ENCODE measurements at places on chromosomes 16 and 17.

DNA sequence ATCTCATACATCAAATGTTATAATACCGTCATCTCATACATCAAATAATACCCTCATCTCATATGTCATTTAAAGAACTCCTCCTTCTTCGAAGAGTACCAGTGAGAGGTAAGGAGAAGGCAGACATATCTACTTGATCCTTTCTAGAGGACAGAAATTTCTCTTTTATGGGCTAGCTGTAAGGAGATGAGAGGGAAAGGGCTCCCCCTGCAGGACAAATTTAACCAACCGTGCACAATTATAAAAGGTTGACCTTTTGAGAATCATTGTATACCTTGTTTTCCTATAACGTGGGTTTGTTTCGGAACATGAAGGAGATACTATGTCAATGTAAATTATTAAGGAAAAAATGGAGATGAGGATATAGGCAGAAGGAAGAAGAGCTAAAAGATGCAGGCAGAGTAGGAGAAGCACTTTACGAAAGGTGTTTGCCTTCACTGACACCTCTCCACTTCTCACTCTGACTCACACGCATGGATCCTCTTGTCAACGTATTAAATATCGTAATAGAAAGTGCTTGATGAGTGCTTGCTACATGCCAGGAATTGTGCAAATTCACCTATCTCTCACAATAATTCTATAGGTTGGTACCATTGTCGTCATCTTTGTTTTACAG, 465.9 kb upstream of the ERCC4 start:
- DNase-seq, result no peak

- no peak for DNase-seq
Measured at GRCh38 chr17:82305727-82306300, 11.6 kb downstream of the CD7 start.

- no peak for DNase-seq
Measured at GRCh38 chr16:38941-39892, 14.2 kb downstream of the POLR3K start.

GRCh38 chr17:1759529-1759928, 2.3 kb upstream of the SERPINF1 start:
- no peak for DNase-seq

DNA sequence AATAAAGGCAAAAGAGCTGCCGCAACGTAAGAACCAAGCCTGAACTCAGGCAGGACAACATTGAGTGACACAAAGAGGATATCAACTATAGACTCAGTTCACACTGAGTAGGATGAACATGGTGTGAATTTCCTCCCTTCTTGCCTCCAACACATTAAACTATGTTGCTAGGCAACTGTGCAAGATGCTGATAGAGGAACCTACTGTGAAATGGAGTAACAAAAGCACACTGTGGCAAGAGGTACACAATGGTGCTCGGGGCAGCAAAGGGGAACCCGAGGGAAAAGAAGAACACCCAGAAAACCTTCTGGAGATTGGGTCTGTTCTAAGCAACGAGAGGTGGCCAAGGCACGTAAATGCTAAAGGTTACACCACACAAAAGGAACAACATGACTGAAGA, 34.1 kb downstream of the GRB2 start:
- no peak for DNase-seq

- DNase-seq, result no peak
Measured at GRCh38 chr17:42989726-42990652, 8.2 kb upstream of the RPL27 start.

- peak; percentile 2 for DNase-seq
Measured at GRCh38 chr16:78437352-78437968, 338.0 kb downstream of the WWOX start.

GRCh38 chr17:76872221-76872873, 4.1 kb downstream of the MGAT5B start:
- DNase-seq, result no peak

DNA sequence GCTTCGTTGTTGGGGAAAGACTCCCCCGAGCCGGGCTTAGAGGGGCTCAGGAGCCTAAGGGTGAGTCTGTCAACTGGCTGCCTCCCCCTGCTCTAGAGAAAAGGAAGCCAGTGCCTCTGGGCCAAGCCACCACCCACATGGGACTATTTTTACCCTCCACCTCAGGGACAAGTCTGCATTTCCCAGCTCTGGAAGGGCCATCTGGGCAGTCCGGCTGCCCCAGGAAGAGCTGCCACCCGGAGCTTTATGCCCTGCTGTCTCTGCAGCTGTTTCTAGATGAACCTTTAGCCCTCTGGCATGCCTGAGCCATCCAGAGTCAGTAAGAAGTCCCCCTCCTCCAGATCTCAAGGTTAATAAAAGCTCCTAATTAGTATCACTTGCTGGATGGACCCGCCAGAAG, 5.3 kb upstream of the RPRML start:
- no peak for DNase-seq

DNA sequence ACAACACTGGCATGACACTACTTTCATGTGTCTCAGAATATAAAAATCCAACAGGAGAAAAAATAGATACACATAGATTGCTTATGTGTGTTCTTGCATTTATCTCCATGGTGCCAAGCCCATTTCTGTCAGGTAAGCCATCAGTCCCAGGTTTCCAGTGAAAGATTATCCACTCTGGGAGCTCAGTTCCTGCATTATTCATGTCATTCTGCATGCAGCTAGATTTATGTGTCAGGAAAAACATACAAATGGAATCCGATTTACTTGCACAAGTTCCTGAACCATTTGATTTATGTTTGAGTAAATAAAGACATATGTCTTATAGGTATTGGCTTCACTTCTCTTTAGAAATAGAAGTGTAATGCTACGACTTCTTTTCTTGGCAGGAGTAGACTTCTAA, 569.7 kb downstream of the KCNJ2 start:
- no peak for DNase-seq

GRCh38 chr16:68893710-68894705, 50.7 kb downstream of the TANGO6 start:
- no peak for DNase-seq

- no peak for DNase-seq
Measured at GRCh38 chr17:50397919-50398285, 579 bp upstream of the LRRC59 start.

- no peak for DNase-seq
Measured at GRCh38 chr17:72386619-72387237, 265.9 kb downstream of the SOX9 start.

GRCh38 chr17:74444406-74444805, 12.5 kb downstream of the GPRC5C start:
- DNase-seq, result no peak

DNA sequence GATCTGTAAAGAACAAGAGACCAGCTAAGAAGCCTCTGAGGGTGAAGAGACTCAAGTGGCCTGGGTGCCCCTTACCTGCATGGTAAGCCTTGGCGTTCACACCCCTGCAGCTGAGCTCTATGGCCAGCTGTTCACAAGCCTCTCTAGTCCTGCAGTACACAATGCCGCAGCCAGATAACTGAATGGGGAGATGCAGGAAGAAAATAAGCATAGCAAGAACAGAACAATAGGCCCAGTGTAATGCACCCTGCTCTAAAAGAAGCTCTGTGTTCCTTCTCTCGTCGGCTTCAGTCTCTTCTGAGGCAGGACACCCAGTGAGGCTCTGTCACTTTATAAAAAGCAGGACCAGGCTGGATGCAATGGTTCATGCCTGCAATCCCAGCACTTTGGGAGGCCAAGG, 5.4 kb downstream of the RECQL5 start:
- peak; percentile 54 for DNase-seq

GRCh38 chr16:18833707-18834505, 32.6 kb upstream of the ARL6IP1 start:
- DNase-seq, result no peak

GRCh38 chr17:77679589-77679988, 278.9 kb upstream of the TNRC6C start:
- no peak for DNase-seq

DNA sequence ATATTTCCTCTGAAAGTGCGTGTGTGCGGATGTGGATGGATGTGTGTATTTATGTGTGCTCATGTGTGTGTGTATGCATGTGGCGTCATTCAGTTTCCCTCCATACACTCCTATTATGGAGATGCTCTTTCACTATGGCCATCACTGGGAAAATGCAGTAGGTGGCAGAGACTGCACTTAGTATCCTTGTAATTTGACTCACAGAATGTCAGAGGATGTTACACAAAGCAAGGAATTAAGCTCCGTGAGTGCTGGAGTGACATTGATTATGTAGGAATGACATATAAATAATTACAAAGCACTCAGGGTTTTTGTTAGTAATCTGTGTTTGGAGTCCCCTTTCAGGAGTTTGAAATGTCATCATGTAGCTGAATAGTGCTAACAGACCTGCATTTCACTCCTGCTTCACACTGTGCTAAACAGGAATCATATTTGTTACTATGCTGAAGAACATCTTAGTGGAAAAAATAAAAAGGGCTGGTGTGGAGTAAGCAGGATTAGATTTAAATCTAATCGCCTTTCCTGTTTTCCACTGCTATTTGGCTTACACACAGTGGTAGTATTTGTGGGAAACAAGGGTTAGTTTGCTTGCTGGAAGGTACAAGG, 59.6 kb downstream of the HS3ST4 start:
- no peak for DNase-seq

- DNase-seq, result no peak
Measured at GRCh38 chr16:46932802-46933201, 40.7 kb downstream of the DNAJA2 start.

GRCh38 chr16:74666010-74666421, 661 bp downstream of the RFWD3 start:
- no peak for DNase-seq

- DNase-seq, result no peak
Measured at GRCh38 chr17:38561416-38562214, 44.1 kb downstream of the SRCIN1 start.

DNA sequence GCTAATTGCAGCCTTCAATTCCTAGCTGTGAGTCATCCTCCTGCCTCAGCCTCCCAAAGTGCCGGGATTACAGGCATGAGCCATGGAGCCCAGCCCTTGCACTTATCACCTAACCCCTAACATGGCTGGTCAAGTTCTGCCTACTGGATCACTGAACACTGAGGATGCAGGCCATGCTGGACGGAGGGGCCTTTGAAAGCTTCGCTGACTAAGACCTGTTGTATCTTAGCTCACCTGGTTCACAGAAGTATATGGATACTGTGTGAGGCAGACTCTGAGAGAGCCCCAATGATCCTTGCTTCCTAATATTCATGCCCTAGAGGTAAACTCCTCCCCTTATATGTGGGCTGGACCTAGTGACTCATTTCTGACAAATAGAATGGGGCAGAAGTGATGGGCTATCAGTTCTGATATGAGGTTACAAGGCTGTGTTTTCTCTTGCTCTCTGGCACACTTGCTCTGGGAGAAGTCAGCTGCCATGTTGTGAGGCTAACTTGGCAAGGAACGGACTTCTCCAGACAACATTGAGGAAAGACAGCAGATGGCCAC, 11.7 kb upstream of the TMIGD1 start:
- DNase-seq, result no peak

- no peak for DNase-seq
Measured at GRCh38 chr17:35795007-35795870, at the start of gene MMP28. Gene MMP28, minus strand, starts transcription at chr17:35795641. Its CDS starts 264 bp downstream, at chr17:35795377.

- DNase-seq, result no peak
Measured at GRCh38 chr16:62549875-62550274, 513.6 kb upstream of the CDH8 start.

GRCh38 chr16:23847948-23848347, 12.2 kb downstream of the PRKCB start:
- DNase-seq, result no peak

DNA sequence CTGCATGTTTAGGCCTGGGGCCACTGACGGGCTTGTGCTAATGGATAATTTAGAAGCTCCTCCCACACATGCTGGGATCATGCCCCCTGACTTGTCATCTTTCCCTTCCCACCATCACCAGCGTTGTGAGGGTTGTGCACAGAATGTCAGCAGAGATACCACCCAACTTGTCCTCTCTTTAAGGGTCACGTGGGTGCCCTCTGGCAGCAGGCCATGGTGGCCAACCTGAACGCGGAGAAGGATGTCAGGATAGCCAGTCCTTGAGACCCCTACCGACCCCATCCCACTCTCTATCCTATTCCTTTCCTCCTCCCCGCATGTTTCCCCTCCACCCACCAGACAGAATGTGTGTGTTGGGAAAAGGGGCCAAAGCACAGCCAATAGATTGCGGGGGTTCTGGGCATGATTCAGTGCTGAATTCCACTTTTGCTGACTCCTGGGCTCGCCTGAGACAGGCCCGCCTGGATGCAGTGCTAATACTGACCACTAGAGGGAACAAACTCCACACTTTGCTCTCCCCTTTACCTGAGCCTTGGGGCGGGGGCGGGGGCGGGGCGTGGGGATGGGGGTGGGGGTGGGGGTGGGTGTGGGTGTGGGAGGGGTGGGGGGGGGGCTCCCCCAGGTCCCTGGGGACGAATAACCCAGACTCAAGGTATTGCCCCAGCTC, at the start of gene GH2:
Gene GH2, minus strand, starts transcription at position 10 of the 667 bp plus-strand sequence. CDS start 143 bp downstream, outside the sequence.
- no peak for DNase-seq

DNA sequence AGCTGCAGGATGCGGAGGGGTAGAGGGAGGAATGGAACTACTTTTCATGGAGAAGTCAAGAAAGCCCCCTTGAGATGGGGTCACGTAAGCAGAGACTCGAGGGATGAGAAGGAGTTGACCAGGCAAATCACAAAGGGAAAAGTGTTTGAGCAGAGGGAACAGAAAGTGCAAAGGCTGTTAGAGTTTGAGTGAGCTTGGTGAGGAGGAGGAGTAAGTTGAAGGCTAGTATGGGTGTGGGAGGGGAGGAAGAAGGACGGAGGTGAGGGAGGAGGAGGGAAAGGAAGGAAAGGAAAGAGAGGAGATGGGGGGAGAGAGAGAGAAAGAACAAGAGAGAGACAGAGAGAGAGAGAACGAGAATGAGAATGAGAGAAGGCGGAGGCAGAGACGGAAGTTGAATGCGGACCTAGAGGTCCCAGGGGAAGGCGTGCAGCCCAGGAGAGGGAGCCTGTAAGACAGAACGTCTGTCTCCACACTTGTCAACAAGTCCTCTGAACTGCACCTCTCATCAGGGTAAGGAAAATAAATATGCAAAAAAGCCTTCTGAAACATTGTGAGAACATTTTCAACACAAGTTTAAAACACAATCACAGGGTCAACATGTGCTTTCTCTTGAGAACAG, 279.8 kb upstream of the EEF2KMT start:
- DNase-seq, result no peak

GRCh38 chr17:6101706-6102105, 31.5 kb downstream of the WSCD1 start:
- no peak for DNase-seq

DNA sequence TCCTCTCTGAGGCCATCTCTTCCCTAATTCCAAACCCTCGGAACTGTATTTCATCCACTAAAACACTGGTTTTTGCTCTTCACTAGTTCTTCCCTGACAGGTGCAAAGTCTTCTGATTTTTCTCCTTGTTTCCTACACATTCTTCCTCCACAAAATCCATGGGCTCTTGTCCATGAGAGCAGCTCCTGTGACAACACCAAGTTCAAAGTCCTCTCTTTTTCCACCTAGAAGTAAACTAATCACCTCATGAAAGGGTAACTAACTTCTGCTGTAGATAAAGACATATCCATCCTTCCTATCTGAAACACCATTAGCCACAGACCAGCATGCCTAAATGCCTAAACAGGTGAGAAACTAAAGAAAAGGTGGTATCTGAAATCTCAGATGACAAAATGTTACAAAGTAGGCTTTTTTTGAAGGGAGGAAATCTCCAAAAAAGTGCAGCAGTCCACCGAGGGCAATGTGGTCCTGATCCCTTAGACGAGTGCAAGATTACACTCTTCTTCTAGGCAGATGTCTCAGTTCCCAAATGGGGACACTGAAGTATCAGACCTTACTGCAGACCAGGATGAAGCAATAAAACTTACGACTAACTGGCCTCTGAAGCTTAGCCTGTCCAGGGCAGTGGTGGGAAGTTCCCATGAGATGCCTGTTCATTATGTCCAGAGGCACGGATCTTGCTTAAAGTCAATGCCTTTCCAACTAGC, 2.8 kb downstream of the PIP4K2B start:
- DNase-seq, result no peak
